ENCODE measurements at places on chromosomes 4 and X. TPM values are rescaled to one million over a fixed set of nuclear protein-coding genes. Genes with fewer than 3 reads are reported as not detected.

The BMPR1B gene
- total RNA-seq = 0.09 TPM

The NPY2R gene
- total RNA-seq = not detected

The CFAP47 gene
- not detected for total RNA-seq

DNA sequence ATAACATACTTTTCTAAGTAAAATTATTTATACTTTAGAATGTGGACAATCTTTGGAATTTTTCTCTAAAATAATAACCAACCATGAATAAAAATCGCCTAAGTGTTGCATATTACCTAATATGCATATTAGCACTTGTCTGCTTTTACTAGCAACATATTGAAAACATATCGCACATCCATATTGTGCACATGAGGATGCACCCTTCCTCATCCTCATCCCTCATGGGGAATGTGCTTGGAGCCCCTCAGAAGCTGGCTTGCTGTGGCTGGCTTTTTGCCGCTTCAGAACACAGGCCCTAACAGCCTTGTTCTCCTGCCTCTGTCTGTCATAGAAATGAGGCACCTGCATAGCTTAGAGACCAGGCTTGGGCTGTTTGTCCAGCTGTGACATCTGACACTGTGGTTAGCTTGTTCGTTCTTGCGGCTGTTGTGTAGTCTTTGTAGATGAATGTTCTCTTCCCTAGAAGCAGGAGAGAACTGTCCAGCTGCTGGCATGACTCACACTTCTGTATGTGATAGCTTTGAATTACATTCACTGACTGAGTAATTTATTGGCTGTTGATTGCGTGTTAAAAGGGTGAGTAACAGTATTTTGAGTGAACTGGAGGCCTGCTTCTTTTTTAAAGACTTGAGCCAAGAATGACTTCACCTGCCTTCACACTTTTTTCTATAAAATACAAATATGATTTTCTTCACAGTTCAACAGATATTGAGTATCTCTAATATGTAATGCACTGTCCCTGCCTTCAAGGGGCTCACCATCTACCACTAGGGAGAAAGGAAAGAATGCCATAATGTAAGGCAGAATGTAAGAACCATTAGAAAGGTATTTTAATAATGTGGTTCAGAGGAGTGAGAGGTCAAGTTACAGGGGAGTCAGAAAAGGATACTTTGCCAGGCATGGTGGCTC lies 81.9 kb downstream of the HMGB2 start:
- no peak overlapping the region for H3K4me3 ChIP-seq
- no peak for DNase-seq
- no peaks in the 10 kb centered on the region for H3K4me1 ChIP-seq
- H3K27me3 ChIP-seq = no peaks in the 10 kb centered on the region

GRCh38 chr4:8465615-8466611 lies 25.3 kb downstream of the TRMT44 start:
- no peak overlapping the region for H3K27ac ChIP-seq
- H3K27me3 ChIP-seq = no peaks in the 10 kb centered on the region
- no peaks in the 10 kb centered on the region for H3K4me1 ChIP-seq
